ENCODE measurements at places on chromosomes 11 and 22.
A peak's percentile ranks its signal among the peaks of the same experiment; 100 is the strongest.

- DNase-seq = no peak
These were observed 12.8 kb downstream of the ENTHD1 start for GRCh38 chr22:39880722-39881121.

DNA sequence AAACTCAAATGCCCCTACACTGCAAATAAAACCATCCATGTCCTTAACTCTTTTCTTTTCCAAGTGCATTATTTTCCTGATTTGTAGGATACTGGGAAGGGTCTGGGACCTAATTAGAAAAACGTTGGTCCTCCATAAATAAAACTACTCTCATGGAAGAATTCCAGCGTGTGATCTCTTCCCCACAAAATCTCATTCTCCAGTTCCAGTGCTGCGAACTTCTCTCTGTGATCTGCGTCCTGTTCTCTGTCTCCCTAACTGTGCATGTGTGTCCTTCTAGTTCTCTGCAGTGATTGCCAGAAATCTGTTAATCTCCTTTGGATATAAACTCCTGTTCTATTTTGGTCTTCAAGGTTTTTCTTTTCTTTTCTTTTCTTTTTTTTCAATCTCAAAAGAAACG lies 148.1 kb downstream of the BBOX1 start:
- DNase-seq = no peak

- no peak for DNase-seq
These were observed 54.4 kb downstream of the ALX4 start for GRCh38 chr11:44255406-44256071.

GRCh38 chr11:80687941-80688340 lies 1247.1 kb upstream of the TENM4 start:
- no peak for DNase-seq

DNA sequence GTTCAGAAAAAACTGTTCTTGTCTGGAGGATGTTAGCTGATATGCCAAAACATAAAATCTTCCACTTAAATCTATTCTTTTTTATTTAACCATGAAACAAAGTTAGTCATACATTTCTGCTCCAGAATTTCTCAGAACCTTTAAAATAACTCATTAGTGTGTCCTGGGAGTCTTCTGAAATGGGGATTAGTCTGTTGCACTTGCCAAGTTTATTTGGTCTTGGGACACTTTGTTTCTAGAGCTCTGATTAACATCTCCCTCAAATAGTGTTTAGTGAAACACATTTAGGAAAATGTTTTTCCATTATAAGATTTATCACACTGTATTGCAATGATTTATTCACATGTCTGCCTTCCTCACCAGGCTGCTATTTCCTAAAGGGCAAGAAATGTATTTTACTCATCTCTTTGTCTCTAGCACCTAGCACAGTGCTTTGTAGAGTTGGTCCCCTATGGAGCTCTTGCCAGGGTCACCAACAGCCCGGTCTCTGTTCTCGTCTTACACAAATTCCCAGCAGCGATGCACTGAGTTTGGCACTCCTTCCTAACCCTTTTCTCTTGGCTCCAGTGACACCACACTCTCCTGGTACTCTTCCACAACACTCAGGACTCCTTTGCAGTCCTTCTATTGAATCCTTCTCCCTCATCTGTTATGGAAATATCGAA lies 189.2 kb downstream of the CSNK2A3 start:
- no peak for DNase-seq

DNA sequence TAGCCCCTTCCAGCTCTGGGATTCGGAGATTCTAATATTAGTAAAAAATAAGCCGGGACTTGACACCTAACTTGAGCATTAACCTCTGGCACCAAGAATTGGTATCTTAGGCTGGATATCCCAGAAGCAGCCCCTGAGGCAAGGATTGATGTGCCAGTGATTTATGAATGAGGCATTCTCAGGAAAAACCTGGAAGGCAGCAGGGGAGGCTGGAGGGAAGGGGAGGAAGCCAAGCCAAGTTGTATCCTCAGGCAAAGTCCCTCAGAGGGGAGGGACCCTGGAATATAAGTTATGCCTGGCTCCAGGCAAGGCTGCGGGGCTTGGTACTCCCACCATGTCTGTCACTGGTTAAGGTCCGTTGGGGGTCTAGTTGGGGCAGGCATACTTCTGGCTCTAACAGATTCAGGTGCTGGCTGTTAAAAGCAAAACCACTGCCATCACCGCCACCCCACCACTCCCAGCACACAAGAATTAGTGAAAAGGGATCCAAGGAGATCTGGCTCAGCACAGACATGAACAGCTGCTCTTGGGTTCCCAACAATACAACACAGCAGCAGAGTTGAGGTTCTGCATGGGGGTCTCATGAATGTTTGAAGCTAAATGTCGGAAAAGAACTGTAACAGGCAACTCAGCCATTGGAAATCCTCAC lies 29.8 kb downstream of the LMO2 start:
- DNase-seq = no peak

- no peak for DNase-seq
These were observed 531 bp downstream of the DAGLA start for GRCh38 chr11:61680622-61681221.

DNA sequence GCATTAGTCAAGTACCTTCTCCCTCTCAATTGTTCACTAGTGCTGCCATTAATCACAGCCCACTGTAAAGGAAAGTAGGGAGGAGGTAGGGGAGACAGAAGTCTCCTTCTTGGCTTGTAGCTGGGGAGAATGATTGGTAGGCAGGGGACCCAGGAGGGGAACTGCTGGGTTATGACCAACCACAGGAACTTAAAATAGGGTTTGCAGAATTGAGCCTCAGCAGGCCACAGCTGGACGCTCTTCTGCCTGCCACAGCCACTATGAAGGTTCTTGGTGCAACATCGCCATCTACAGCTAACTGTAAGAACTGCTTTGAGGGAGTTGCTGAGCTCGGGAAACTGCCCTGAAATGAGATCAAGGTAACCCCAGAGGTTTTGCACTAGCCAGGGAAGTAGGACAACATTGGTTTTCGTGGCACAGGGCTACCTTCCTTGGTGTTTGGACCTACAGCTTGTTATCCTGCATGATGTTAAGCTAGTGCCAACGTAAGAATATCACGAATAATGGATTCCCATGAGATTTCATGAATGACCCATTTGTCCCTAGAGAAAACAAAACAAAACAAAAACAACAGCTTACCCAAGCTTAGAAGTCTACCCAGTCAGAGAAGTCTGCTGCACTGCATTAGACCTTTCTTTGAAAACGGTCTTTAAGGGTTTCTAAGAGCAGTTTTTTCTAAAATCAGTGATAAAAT lies 787.1 kb upstream of the API5 start:
- DNase-seq = no peak

- no peak for DNase-seq
These were observed 23.6 kb downstream of the ZC3H7B start for GRCh38 chr22:41324821-41325528.

- DNase-seq = no peak
These were observed 69.9 kb downstream of the BUD13 start for GRCh38 chr11:116702772-116703385.

DNA sequence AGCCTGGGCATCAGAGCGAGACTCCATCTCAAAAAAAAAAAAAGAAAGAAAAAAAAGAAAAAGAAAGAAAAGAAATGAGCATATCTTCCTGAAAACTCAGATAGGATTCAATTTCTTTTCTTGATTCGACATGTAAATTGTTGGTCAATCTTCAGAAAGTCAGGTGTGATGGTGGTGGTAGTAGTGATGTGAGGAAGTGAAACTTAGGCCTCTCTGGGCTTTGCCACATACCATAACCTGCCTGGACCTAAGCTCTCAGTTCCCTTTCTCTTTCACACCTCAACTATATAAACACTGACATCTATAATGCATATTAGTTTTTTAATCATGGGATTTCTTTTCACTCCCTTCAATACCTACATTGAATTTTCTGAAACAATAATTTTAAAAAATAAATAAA lies 98.0 kb upstream of the TBCEL start:
- DNase-seq = no peak

DNA sequence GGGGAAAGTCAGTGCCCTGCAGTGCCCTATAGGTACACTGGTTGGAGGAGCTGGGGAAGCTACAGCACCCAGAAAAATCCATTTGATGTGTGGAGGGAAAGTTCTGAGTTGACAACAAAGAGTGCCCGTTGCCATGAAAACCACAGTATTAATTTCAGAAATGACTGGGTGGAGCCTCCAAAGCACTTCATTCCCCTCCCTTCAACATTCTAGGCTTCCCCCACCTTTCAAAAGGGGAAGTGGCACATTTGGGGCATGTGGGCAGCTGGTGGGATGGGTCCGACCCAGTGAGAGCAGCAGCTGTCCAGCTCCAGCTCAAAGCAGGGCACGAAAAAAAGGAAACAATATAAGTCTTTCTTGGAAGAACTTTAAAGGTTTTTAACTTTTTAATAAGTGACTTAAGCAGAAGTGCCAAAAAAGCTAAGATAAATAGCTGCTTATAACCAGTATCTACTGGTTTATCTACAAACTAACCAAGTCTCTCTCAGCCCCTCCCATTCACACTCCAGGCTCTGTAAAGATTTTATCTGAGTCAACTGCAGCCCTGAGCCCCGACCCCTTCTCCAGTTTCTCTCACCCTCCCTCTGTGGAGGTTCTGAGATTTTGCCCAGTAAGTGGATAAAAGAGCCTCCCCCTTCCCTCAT lies 9.0 kb upstream of the AHNAK start:
- peak; percentile 47 for DNase-seq

- DNase-seq = no peak
These were observed 24.6 kb downstream of the MOV10L1 start for GRCh38 chr22:50114221-50115021.

DNA sequence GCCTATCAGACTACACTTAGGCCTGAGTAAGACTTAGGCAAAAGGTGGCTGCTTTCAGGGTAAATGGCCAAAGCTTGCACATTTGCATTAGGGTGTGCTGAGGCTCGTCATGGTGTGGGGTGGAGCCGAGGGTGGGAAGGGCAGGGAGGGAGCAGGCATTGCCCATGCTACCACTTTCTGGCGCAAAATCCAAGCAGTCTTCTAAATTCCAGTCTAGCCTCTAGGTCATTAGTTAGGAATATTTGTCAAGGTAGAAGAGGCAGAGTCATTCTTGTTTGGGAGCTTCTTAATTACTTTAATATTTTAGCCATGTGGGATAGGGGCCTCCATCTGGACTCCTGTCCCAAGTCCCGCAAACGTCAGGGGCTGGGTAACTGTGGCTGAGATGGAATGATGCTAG lies 28.6 kb downstream of the SCUBE1 start:
- DNase-seq = no peak

DNA sequence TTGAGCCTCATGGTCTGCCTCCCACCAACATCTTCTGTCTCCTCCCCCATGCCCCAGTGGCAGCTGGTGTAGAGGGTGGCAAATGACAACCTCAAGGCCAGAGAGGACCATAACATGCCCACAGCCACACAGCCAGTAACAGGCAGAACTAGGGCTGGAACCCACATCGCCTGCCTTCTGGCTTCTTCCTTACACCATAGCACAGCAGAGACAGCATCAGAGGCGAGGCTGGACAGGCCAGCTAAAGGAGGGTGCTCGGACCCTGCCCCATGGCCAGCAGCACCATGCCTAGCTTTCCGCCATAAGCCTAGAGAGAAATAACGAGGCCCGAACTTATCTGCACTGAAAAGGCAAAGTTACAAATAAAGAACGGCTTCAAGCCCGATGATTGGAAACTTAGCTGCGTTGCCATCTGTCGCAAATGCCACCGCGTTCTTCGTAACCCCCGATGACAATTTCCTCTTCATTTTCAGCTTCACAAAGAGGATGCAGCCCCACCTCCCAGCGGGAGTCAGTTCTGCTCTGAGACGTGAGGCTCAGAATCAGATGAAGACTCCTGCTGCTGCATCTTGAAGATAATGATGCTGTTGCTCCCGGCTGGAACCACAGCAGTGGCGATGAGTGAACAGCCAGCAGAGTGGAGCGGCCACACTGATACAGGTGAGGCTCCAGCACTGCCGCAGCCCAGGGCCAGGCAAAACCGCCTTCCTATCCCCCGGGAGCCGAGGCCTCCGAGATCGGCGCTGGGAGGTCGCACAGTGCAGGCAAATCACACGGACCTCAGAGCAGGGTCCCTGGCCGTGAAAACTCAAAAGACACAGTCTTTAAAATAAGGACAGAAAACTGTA lies 73.8 kb upstream of the RTL6 start:
- DNase-seq = no peak

Measured in activated CD4-positive, alpha-beta T cell treated with anti-CD3 and anti-CD28 coated beads for 4 hours (primary cell).